Suppressor macrophage treated with lipopolysaccharide for 4 hours (primary cell): ENCODE measurements at places on chromosomes 1 and 21.

DNA sequence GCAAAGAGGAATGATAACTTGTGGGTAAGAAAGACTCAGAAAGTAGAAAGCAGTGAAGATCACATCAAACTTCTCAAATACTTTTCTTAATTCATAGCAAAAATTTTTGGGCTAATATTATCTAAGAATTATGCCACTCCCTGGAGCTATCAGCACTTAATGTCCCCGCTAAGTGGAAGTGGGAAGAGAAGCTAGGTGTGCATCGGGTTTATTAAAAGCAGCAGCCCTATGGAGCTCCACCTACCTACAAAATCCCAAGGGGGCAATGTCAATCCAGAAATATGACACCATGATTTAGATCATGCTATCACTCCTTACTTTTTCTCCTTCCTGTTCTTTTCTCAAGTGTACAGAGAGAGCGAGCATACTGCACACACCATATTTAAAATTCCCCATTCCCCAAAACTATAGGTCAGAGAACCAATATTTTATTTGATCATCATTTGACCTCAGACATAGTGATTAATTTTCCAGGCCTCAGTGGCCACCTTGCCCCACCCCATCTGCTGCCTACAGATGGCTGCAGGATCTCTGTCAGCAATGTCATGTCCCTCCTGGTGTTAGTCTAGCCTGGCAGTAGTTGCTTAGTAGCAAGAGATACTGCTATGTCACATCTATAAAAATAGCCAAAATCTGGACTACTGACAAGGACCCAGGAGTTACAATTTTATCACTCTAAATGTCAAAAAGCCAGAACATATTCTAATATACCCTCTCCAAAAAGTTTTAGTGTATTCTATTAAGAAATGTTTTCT is 66.6 kb downstream of the MAP3K21 start:
- no peak for DNase-seq

GRCh38 chr1:80918380-80918779 is 882.4 kb upstream of the ADGRL2 start:
- DNase-seq = no peak

DNA sequence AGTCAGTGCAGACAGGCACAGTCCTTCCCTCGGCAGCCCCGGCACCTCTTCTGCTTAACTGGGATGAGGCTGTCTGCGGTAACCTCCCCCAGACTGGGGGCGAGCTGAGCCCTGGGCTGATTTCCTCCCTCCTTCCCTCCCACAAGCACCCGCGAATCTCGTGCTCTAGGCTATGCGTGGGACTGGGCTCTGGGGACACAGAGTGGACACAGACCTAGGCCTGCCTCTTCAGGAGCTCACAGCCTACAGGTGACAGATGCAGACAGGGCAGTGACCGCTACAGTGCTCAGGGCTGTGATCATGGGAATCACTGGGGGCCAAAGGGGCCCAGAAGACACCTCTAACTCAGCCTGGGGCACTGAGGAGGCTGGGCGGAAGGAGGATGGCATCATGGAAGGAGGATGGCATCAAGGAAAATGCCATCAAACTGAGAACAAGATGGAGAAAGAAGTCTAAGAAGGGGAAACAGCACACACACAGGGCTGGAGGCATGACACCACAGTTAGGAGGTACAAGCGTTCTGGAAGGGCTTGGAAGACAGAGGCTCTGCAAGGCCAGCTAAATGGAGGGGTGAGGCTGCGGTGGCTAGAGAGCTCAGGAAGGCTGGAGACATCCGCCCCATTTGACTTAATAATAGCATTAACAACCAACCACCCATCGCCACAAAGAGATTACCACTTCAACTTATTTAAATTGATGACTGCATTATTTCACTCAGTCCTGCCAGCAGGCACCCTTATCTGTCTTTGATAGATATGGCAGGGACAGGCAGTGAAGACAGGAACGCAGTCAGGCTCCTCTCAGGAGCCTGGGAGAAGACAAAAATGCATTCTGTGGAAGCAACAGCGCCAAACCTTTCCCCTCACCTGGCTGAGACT is 4.2 kb downstream of the TTC39A start:
- DNase-seq = no peak

- DNase-seq = no peak
Observed at GRCh38 chr1:224253721-224254120, 70.7 kb downstream of the DEGS1 start.

DNA sequence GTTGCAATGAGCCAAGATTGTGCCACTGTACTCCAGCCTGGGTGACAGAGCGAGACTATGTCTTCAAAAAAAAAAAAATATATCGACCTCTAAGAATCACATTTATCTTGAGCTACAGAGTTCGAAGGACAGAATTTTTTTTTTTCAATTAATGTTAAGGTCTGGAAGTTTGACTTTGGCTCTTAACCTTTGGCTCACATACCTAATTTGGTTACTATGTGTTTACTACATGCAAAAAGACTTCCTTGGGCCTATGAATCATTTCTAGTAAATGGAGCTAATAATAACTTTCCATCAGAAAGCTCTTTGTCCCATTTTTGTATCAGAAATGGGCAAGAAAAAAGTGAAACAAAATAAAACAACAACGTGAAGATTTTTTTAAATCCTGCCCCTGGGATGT is 351.2 kb downstream of the SMYD3 start:
- no peak for DNase-seq

- DNase-seq = peak; percentile 89
Observed at GRCh38 chr1:159924025-159924790, 1.1 kb downstream of the TAGLN2 start.

- peak; percentile 71 for DNase-seq
Observed at GRCh38 chr1:108075055-108075454, 110.1 kb upstream of the VAV3 start.

- no peak for DNase-seq
Observed at GRCh38 chr21:26457817-26458216, 115.3 kb downstream of the CYYR1 start.

- no peak for DNase-seq
Observed at GRCh38 chr1:12309783-12310742, 80.2 kb downstream of the VPS13D start.

- no peak for DNase-seq
Observed at GRCh38 chr1:20442920-20443625, 42.9 kb downstream of the CAMK2N1 start.

DNA sequence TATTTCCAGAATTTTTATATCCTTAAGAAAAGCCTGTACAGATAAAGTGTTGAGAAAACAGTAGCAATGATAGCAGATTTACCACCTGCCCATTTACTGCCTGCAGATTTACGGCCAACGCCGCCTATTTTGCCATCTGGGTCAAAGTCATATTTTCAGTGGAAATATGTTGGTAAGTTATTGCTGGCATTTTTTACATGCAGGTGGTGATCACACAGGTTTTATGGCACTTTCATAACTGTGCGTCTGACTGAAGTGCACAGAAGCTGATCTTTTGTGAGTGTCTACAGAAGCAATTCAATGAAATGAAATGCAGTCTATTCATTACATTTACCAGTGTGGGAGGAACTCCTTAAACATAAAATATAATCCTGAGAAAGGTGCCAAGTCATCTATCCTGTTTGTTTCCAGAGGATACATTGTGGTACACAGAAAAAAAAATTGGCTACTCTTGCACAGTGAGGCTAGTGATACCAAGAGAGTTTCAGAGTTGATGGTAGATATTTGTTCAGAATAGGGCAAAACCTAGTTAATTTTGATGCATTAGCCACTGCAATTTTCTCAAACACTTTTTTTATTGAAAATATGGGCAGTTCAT is 458.5 kb downstream of the NEGR1 start:
- no peak for DNase-seq

GRCh38 chr1:26690576-26691031 is 5.2 kb upstream of the ARID1A start:
- DNase-seq = no peak

DNA sequence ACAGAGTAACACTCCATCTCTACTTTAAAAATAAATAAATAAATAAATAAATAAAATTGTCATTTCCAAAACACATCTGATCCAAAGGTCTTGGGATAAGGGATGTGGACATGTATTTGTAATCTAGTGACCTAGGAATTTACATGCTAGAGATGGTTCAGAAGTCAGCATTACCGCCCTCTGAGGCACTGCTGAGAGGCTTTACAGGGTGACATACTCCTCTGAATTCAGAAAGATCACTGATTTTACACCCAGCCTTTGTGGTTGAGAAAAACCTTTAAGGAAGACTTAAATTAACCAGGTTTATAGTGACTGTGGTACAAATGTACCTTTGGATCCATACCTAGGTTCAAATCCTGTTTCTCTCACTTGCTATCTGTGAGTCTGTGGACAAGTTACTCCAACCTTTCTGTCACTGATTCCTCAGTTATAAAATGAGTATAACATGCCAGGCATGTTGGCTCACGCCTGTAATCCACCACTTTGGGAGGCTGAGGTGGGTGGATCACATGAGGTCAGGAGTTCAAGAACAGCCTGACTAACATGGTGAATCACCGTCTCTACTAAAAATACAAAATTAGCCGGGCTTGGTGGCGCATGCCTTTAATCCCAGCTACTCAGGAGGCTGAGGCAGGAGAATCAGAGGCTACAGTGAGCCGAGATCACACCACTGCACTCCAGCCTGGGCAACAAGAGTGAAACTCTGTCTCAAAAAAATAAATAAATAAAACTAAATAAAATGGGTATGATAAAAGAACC is 20.1 kb downstream of the OSBPL9 start:
- DNase-seq = peak; percentile 44

DNA sequence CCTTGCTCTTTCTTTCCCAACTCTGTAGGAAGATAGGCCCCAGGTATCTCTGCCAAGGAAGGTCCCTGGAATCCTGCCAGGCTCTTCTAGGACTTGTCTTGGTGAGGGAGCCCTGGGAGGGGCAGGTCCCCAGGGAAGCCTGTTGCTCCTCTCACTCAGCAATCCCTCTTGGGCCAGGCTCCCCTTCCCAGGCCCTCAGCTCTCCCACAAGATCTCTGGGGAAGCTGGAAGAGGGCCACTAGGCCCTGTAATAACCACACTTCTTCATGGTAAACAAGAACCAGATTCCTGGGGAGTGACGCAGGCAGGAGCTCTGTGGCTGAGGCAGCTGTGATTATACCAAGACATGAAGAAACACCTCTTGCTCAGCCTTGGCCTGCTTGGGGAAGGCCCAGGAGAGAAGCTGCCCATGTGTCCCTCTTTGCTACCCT is 9.9 kb upstream of the MAPKAPK2 start:
- DNase-seq = peak; percentile 49

DNA sequence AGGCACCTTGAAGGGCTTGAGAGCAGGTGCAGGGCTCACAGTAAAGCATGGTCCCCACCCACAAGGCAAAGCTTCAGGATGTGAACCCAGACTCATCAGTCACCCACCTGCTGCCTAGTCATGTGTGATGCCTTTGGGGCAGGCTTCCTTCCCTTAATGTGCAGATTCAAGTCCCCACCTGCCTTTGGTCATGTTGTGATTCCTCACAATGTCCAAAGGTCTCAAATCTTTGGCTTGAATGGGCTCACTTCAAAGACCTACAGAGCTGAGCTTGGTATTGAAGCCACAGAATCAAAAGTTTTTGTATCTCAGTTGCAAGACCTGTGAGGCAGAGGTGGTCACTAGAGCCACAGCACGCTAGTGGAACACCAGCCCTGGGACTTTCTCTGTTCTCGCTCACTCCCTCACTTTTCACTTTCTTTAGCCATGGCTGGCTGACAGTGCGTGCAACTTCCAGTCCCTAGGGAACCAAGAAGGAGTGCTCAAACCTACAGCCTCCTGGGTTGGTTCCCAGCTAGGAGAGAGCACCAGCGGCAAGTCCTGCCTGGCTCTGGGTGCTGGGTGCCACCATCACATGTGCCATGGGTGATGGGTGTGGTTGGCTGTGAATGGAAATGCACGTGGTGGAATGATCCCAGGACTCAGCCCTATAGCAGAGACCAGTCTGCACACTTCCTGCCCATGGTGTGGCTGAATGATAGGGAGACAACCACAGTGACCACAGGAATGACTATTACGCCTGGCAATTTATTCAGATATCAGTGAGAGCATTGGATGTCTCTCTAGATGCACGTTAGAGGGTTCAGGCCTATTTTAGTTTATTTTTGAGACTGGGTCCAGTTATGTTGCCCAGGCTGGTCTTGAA is 26.4 kb upstream of the CLIC6 start:
- DNase-seq = no peak

- DNase-seq = no peak
Observed at GRCh38 chr21:24899138-24899537, 708.1 kb downstream of the MRPL39 start.

- DNase-seq = peak; percentile 77
Observed at GRCh38 chr1:98766255-98766654, 104.7 kb downstream of the SNX7 start.

DNA sequence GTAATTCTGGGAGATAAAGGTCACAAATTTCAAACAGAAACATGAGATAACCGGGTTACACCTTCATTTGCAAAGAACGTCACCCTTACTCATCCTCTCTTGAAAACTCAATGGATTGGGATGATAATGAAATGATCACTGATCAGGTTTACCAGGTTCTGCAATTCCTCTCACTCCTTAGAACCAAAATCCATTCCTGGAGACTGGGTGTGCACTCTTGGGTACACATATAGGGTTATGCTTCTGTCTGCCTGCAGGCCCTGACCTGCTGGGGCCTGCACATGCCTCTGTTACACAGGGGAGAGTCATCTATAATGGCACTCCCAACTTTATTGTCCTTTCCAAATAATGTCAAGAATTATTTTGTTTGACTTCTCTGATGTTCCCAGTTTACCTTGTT is 8.3 kb downstream of the SUSD4 start:
- no peak for DNase-seq

- DNase-seq = no peak
Observed at GRCh38 chr1:27555700-27556424, 48.1 kb downstream of the AHDC1 start.

GRCh38 chr1:145944532-145944931 is 13.3 kb downstream of the LIX1L start:
- DNase-seq = no peak

GRCh38 chr21:22630953-22631465 is 1632.8 kb downstream of the NCAM2 start:
- DNase-seq = no peak

GRCh38 chr21:45972716-45973474 is 8.7 kb upstream of the COL6A1 start:
- DNase-seq = no peak

GRCh38 chr21:43599728-43600127 is 59.6 kb downstream of the HSF2BP start:
- no peak for DNase-seq

DNA sequence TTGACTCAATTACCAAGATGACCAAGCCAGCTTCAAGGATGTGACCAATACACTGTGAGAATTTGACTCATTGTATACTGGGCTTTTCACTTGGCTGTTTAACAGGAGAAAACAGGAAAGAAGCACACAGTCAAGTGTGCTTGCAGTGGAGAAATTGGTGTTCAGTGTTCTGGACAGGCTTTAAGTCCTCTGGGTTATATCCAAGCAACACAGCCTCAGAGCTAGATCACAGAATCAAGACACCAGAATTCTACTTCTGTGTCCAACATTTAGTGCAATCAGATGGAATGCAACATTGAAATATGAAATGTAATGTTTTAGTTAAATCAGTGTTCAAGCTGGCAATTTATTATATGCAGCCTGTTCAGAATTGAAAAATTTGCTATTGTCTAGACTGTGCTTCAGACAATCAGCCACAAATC is 694.4 kb downstream of the LTN1 start:
- no peak for DNase-seq

- no peak for DNase-seq
Observed at GRCh38 chr1:44637702-44638411, 36.4 kb downstream of the TMEM53 start.

GRCh38 chr1:11237356-11237755 is 25.0 kb downstream of the MTOR start:
- DNase-seq = no peak
